Glutamatergic neuron (in vitro differentiated cells): ENCODE measurements at places on chromosomes 1 and 21. TPM values are rescaled to one million over a fixed set of nuclear protein-coding genes. Genes with fewer than 3 reads are reported as not detected.

DNA sequence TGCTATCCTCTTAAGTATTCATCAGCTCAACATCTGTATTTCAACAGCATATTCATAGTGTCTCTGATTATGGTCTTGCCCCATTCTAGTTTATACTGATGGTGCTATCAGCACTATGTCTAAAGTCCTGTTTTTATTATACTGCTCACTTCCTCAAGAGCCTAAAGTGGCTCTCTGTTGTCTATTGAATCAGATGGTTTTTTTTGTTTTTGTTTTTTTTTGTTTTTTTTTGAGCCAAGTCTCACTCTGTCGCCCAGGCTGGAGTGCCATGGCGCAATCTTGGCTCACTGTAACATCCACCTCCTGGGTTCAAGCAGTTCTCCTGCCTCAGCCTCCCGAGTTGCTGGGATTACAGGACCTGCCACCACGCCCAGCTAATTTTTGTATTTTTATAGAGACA, 6.1 kb downstream of the STX12 start:
- H3K27ac ChIP-seq = no peak overlapping the region
- H3K4me3 ChIP-seq = no peak overlapping the region
- no peaks in the 10 kb centered on the region for H3K27me3 ChIP-seq
- DNase-seq = no peak

- no peaks in the 10 kb centered on the region for H3K36me3 ChIP-seq
- no peak for DNase-seq
- no peak overlapping the region for H3K4me3 ChIP-seq
- peaks cover 2% of the 10 kb centered on the region for H3K27me3 ChIP-seq
- no peaks in the 10 kb centered on the region for H3K4me1 ChIP-seq
These were observed 26.9 kb upstream of the DDR2 start for GRCh38 chr1:162605225-162605927.

DNA sequence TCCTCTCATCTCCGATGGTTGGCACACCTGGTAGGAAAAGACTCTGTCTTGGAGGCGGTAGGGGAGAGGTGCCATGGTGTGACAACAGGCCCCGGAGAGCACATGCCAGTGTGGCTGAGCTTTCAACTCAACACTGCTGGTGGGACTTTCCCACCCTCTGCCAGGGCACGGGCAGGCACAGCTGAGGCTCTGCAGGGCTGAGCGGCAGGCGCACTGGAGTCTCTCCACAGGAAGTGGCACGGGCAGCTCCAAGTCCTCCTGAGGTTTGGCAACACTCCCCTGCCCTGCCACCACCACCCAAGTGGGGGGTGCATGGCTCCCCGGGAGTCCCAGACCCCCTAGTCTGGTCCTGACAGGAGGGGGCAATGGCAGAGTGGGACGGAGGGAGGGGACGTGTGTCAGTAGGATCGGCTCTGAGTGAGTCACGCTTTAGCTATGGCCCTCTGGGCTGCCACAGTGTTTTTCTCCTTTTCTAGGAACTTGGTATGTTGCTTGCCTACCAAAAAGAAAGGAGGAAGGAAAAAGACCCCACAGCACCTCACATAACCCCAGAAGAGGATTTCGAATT, 27.3 kb upstream of the EVA1B start:
- peaks cover 8% of the 10 kb centered on the region for H3K27me3 ChIP-seq
- peaks cover 46% of the 10 kb centered on the region for H3K4me1 ChIP-seq
- H3K36me3 ChIP-seq = no peaks in the 10 kb centered on the region
- DNase-seq = no peak
- H3K27ac ChIP-seq = peak overlapping the region; percentile 72
- H3K4me3 ChIP-seq = peak overlapping the region; percentile 42

HMGB4 gene
- total RNA-seq = not detected

TTC34 gene
- total RNA-seq = 0.74 TPM

CYP4A22 gene
- total RNA-seq = 0.17 TPM
